Stimulated activated CD8-positive, alpha-beta memory T cell treated with anti-CD3 and anti-CD28 coated beads, Interleukin-2, amount 100 ng/mL, for 1 hour (primary cell): ENCODE measurements at places on chromosomes 7 and 10.

DNA sequence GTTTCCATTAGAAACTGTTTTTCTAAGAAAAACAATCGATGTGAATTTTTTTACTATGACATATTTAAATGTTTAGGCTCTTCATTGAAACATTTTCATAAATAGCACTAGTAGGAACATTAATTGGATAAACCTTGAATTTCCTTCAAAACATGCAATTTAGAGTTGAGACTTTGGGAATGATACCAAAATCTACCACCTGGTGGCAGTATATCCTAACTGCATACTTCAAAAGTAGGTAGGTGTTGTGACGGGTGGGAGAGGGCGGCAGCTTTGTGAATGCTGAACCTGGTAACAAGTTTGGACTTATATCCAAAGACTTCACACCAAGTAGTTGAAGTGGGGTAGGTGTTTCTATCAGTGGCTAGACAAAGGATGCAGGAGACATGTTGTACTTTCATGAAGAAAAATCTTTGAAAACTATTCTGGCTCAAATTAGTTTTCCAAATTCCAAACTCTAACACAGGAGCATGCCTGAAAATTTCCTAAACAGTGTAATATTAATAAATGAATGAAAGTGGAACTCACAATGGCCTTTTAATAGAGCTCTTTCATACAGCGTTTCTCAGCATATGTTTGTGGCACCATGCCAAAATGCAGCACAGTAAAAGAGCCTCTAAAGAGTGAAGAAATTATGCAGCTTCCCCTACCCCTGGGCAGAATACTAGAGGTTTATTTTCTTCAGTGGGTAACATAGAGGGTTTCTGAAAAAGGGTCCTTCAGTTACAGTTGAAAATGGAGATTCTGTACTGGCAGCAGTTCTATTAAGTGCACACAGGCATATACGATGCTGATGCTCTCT, 201.0 kb upstream of the TPK1 start:
- DNase-seq = no peak

GRCh38 chr7:95104739-95105138, 197.3 kb downstream of the PPP1R9A start:
- no peak for DNase-seq

GRCh38 chr10:16195178-16195769, 241.5 kb upstream of the PTER start:
- no peak for DNase-seq

GRCh38 chr10:1507436-1507835, 229.9 kb downstream of the ADARB2 start:
- DNase-seq = no peak

- DNase-seq = no peak
These were observed 227.2 kb upstream of the KLF14 start for GRCh38 chr7:130961128-130961601.

GRCh38 chr10:22429146-22429545, 83.8 kb downstream of the SPAG6 start:
- no peak for DNase-seq

DNA sequence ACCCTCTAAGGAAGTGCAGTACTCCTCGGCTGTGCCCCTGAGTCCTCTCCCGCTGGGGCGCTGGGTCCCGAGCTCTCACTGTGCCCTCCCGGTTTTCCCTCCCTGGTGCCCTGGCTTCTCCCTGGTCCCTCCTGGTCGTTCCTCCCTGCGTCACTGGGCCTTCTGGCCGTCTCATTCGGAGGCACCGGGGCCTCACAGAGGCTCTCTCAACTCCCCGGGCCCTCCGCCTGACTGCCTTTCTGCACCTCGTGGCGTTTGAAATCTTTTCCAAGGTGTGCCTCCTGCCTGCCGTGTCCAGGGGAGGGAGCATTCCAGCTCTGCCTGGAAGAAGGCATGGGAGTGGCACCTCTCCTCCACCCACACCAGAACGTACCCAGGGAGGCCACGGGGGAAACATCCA, 174.3 kb downstream of the TCERG1L start:
- no peak for DNase-seq

DNA sequence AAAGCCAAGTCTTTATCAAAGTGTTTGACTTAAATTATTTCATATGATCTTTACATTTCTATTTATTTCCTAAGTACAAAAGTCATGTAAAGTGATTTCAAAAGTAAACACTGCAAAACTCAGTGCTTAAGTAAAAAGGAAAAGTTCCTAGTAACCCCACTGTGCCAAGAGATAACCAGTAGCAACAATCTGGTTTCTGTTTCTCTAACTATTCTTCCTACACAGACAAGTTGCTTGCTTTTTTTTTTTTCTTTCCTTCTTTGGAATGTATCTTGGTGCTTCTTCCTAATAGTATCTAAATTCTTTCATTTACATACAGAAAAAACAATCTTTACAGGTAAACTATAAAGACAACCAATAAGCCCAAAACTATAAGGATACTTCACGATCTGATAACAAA, 3.1 kb downstream of the JCAD start:
- DNase-seq = no peak

GRCh38 chr7:135966341-135967043, 10.7 kb downstream of the MTPN start:
- DNase-seq = no peak

DNA sequence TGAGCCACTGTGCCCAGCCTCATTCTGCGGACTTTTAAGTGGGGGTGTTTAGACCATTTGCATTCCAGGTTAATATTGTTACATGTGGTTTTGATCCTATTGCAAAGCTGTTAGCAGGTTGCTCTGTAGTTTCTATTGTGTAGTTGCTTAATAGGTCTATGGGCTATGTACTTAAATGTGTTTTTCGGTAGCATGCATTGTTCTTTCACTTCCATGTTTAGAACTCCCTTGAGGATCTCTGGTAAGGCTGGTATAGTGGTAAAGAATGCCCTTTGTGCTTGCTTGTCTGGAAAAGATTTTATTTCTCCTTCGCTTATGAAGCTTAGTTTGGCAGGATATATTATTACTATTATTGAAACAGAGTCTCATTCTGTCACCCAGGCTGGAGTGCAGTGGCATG, 13.4 kb upstream of the LRRD1 start:
- DNase-seq = no peak

- no peak for DNase-seq
These were observed 242.3 kb upstream of the DKK1 start for GRCh38 chr10:52071814-52072213.

DNA sequence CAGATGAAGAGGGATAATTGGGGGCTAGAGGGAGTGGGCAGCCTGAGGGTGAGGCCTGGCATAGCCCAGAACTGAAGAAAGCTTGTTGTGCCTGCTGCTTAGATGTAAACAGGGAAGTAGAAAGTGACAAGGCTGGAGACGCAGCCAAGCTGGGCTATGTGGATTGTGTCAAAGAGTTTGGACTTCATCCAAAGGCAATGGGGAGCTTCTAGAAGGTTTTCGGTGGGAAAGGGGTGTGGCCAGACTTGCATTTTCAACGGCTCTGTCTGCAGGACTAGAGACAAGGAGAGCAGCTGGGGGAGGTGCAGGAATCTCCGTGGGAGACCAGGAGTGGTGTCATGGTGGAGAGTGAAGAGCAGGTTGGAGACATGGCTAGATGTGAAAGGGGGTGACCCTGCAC, 48.8 kb downstream of the GOLGA7B start:
- no peak for DNase-seq

DNA sequence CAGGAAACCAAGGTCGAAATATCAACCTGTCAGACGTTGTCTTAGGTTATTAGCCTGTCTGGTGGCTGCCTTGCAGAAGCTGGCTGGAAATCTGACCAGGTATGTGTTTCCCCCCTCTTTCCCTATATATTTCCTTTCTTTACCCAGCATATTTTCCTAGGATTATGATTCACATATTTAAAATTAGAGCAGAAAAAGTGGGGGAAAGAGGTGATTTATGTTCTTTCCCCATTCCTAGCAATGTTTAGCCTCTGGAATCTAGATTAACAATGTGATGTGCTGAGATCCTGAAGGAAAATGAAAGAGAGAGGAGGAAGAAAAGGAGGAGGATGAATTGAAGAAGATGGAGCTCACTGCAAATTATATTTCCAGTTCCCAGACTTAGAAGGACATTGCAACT, 421.4 kb upstream of the AUTS2 start:
- DNase-seq = no peak

GRCh38 chr10:30656233-30656632, 26.7 kb upstream of the LYZL2 start:
- DNase-seq = no peak

DNA sequence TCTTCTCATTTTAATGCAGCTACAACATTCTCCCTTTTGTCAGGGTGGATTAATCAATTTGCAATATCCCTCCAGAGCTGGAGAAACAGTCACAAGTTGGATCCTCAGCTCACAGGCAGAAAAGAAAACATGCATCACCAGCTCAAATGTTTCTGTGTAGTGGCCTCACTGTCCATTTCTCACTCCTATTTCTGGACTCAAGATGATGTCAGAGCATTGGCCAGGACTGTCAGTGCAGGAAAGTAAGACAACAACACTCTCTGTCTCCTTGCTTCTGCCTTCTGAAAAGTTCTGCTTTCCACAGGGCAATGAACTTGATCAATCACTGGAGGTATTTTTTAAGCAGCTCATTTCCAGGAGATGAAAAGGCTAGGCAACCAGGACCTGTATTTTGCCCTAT, 8.2 kb upstream of the SVIL start:
- DNase-seq = no peak

GRCh38 chr7:42274053-42274452, 37.0 kb upstream of the GLI3 start:
- no peak for DNase-seq

DNA sequence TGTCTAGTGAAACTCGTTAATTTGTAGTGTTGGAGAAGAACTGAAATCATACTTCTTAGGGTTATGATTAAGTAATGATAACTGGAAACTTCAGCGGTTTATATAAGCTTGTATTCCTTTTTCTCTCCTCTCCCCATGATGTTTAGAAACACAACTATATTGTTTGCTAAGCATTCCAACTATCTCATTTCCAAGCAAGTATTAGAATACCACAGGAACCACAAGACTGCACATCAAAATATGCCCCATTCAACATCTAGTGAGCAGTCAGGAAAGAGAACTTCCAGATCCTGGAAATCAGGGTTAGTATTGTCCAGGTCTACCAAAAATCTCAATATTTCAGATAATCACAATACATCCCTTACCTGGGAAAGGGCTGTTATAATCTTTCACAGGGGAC, 187.6 kb downstream of the CFTR start:
- no peak for DNase-seq

- no peak for DNase-seq
These were observed 20.4 kb downstream of the TSPAN14 start for GRCh38 chr10:80474597-80474910.
